Natural killer cell (primary cell): ENCODE measurements at places on chromosomes 6 and 20.
A peak's percentile ranks its signal among the peaks of the same experiment; 100 is the strongest.

DNA sequence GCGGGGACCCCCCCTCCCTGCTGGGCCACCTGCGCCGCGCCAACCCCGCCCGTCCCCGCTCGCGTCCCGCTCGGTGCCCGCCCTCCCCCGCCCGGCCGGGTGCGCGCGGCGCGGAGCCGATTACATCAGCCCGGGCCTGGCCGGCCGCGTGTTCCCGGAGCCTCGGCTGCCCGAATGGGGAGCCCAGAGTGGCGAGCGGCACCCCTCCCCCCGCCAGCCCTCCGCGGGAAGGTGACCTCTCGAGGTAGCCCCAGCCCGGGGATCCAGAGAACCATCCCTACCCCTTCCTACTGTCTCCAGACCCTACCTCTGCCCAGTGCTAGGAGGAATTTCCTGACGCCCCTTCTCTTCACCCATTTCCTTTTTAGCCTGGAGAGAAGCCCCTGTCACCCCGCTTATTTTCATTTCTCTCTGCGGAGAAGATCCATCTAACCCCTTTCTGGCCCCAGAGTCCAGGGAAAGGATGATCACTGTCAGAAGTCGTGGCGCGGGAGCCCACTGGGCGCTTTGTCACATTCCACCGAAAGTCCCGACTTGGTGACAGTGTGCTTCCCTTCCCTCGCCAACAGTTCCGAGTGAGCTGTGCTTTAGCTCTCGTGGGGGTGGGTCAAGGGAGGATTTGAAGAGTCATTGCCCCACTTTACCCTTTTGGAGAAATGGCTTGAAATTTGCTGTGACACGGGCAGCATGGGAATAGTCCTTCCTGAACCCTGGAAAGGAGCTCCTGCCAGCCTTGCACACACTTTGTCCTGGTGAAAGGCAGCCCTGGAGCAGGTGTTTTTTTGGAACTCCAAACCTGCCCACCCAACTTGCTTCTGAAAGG lies 2.1 kb downstream of the VEGFA start:
- peak; percentile 51 for DNase-seq

DNA sequence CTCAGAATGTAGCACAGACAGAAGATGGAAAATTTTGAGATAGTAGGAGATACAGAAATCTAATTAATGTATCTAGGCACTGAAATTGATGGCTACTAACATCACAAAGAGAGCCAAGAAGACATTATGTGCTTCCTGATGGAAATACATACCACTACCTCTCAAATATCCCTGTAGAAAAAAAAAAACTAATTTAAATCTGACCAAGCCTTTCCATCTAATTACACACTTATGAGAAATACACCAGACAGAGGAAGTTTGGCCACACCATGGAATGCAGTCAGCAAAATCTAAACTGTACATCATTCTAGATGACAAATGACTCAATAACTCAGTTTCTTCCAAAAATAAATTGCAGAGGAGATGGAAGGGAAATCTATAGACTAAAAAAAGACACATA lies 18.9 kb downstream of the VPS52 start:
- DNase-seq: no peak

GRCh38 chr20:39939241-39939865 lies 749.7 kb downstream of the MAFB start:
- no peak for DNase-seq

DNA sequence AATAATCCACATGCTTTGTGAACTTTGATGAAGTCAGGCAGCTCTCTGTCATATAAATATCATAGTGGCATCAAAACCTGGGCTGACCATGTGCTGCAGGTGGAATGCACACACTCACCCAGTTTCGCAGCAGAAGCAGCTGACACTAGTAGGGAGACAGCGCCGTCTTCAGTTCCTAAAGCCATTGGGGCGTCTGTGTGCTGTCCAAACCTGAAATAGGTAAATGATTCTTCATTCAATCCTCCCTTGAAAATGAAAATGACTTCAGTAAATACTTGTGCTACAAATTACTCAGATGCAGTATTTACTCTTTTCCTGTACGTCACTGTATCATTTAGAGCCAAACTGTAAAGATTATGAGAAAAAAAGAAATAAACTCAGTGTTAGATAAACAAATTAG lies 127.5 kb downstream of the EYA4 start:
- no peak for DNase-seq

DNA sequence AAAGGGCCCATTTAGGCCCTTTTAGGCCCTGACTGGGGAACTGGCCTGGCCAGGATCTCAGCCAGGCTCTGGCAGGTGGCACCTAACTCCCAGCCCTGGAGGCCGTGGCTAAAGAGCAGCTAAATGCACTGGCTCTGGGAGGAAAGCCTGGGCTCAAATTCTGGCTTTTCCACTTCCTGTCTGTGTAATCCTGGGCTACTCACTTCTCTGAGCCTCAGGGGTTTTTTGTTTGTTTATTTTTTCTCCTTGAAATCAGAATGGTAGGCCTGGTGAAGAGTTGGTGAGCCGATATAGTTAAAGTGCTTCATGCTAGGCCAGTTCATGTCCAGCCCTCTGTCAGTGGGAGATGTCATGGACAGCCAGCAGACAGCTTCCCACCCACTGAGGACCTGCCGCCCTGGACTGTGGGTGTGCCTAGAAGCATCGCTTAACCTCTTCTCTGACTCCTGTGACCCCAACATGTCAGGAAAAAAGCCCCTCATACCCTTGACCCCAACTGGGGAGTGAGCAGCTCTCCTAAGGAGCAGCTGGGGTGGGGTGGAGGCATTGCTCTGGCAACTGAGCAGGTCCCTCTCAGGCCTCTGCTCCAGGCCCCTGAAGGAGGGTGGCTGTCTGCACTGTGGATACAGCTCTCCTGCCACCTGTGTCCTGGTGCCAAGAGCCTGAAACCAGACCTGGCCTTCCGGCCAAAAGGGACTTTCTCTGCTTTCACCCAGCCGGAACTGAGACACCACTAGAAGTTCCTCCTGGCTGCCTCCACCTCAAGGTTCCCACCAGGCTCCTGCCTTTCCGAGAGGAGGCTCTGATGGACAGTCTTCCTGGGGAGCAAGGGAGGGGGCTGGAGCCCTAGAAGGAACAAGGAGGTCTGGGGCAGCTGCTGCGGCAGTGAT lies 57.2 kb upstream of the MYL9 start:
- DNase-seq: no peak

GRCh38 chr6:52575502-52575892 lies 1.4 kb downstream of the TRAM2 start:
- DNase-seq: peak; percentile 16

DNA sequence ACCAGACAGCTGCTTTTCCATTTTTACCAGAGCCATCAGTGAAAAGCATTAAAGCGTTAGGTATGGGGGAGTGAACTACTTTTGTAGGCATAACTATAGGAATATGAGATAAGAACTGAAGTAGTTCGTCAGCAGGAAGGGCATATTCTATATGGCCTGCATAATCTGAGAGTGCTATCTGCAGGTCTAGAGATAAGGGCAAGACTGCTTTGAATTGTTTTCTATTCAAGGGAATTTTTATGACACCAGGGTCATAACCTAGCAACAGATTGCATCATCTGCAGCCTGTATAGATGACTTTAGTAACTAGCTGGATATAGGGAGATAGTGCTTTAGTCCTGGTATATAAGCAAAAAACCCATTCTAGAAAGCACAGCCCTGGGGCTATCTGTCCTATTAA lies 437.3 kb upstream of the HTR1E start:
- no peak for DNase-seq

DNA sequence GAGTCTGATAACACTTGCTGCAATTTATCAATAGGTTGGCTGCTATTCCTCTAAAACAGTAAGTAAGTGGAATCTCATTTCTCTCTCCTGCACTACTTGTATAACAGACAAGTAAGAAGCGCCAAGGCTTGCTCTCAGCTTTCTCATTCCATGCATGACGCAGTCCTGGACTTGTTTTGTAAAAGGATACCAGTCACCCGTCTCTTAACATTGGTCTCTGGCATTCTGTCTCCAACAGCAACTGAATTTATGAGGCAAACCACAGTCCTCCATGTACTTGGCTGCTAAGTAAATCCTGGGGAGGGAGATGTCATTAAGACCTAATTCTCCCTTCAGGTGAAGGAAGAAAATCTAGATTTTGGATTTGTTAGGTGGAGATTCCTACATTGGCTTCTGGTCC lies 115.4 kb downstream of the OPN5 start:
- no peak for DNase-seq

GRCh38 chr20:49400410-49400809 lies 82.1 kb downstream of the KCNB1 start:
- no peak for DNase-seq

DNA sequence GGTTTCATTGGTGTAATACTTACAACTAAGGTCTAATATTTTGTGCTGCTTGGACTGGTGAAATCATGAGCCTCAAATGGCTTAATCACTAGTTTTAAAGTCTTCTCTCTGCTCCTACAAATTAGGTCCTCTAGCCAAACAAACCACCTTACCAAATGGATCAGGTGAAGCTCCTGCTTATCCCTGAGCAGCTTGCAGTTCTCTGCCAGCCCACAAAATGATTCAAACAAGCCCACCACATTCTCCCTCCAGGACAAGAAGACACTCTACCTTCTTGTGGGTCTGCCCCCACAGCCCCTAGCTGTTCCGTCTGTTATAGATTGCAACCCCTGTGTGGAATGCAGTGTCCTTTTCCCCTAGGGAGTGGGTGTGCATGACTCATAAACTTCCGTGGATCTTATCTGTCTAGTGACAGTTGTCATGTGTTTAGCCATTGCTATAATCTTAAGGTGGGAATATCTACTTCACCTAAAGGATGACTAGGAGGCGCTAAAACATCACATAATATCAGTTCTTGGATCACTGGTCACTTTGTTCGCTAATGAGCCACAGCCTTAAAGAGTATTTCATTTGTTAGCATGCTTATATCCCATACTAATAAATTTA lies 940.5 kb upstream of the MANEA start:
- DNase-seq: no peak

DNA sequence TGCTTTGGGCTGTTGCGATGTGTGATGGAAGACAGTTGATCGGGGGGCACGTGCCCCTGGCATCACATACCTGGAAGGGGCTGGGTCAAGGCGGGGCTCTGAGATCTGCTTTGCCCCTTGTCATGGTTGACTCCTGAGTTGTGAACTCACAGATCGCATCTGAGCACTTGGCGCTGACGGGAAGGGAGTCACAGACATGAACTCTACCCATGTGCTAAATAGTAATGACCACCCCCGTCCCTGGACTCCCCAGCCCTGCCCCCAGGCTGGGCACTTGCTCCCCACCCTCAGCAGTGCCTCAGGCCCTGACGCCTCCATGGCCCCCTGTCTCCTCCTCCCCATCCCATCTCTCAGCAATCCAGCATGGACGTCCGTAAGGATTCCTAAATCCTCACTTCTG lies 107.0 kb downstream of the SYNDIG1 start:
- no peak for DNase-seq

GRCh38 chr6:127341471-127342202 lies 1.8 kb downstream of the ECHDC1 start:
- no peak for DNase-seq

- no peak for DNase-seq
These were observed 39.8 kb upstream of the SMIM29 start for GRCh38 chr6:34288581-34288980.

- no peak for DNase-seq
These were observed 88.6 kb downstream of the MCHR2 start for GRCh38 chr6:99905209-99906106.

DNA sequence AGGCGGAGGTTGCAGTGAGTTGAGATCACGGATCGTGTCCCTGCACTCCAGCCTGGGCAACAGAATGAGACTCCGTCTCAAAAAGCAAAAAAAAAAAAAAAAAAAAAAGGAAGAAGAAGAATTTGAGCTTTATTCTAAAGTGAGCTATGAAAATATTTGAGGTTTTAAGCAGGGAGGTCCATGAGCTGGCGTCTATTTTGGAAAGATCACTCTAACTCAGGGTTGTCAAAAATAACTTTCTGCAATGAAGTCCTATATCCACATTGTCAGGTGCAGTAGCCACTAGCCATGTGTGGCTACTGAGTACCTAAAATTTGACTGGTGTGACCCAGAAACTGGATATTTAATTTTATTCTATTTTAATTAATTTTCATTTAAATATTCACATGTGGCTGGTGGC lies 217.1 kb downstream of the PTPRT start:
- no peak for DNase-seq

DNA sequence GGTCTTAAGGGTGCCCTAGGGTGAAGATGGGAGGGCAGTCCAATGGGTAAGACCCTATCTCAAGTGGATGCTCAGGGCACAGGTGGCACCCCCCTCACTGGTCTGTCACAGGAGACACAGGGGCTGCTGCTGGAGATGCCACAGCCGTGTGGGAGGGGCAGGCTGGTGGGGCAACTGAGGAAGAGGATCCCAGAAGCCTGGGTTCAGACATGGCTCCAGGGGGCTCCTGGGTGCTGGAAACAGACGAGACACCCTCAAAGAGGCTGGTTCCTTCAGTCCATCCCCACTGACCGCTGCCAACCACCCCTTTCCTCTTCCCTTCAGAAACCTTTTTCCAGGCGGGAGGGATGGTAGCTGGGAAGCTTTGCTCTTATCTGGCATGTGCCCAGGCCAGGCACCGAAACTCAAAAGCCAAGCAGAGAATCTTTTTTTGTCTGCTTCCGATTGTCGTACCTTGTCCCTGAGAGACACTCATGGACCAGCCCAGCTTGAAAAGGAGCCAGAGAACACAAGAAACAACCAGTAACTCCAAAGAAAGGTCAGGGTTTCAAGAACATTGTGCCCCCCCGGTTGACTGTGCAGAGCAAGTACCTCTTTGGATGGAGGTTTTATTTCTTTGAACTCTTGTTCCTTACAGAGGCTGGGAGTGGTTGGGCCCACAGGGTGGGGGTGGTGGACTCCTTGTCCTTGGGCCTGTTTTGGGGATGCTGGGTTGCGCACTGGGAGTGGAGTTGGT lies 28.5 kb upstream of the EMILIN3 start:
- DNase-seq: no peak

GRCh38 chr20:44776980-44777379 lies 31.3 kb downstream of the KCNK15 start:
- DNase-seq: no peak
